Mesothelial cell of epicardium (in vitro differentiated cells): ENCODE measurements at places on chromosomes 6 and 20.

DNA sequence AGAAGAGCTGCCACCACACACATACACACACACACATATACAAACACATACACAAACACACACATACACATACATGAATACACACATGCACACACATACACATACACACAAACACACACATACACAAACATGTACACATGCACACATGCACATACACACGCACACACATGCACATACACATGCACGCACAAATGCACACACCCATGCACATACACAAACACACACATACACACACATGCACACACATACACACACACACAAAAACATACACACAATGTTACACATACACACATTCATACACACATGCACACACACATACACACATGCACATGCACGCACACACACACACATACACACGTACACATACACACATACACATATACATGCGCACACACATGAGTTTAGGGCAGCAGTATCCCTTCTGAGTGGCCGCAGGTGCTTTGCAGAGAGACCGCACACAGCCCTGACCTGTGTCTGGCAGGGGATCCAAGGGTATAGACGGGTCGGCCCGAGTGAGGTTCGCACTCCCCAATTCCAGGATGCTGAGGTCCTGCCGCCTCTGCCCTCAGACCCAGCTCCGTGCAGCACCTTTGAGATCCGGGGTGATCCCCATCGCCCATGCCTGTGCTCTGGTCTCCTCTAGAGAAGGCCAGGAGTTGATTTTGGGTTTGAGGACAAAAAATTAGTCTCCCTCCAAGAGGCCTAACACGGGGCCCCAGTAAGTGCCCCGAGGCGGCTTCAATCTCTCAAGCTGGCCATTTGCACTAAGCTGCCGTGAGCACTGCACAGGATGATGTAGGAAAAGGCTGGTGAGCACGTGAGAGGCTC is 56.8 kb downstream of the TMEM242 start:
- DNase-seq = no peak

- DNase-seq = no peak
Observed at GRCh38 chr6:166959911-166960608, 3.7 kb upstream of the RNASET2 start.

DNA sequence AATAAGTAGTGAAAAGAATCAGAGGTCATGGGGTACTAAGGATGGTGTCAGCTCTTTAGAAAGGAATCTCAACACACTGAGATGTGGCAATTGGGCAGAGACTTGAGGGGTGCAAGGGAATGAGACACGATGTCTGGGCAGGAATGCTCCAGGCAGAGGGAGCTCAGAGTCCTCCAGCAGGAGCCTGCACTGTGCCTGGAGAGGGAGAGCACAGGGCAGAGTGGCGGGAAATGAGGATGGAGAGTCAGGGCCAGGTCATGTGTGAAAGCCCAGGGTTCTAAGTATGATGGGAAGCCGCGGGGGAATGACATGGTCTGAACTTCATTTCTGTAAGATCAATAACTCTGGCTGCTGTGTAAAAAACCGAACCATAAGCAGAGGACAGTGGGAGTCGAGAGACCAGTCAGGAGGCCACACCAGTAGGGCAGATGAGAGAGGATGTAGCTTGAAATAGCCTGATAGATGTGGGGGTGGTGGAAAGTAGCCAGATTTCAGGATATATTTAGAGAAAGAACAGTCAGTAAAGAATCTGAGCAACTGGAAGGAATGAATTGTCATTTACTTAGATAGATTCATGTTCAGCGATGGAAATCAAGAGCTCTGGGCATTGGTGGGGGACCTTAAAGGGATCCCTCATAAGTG is 133.4 kb upstream of the DTNBP1 start:
- no peak for DNase-seq

DNA sequence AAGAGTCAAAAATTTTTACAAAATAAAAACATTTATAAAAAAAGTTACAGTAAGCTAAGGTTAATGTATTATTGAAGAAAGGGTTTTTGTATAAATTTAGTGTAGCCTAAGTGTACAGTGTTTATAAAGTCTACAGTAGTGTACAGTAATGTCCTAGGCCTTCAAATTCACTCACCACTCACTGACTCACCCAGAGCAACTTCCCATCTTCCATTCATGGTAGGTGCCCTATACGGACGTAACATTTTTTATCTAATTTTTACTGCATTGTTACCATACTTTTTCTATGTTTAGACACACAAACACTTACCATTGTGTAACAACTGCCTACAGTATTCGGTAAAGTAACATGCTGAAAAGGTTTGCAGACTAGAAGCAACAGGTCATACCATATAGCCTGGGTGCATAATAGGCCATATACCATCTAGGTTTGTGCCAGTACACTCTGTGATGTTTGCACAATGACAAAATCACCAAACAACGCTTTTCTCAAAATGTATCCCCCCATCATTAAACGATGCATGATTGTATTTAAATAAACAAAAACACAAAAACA is 6.0 kb downstream of the MTFR2 start:
- DNase-seq = no peak

DNA sequence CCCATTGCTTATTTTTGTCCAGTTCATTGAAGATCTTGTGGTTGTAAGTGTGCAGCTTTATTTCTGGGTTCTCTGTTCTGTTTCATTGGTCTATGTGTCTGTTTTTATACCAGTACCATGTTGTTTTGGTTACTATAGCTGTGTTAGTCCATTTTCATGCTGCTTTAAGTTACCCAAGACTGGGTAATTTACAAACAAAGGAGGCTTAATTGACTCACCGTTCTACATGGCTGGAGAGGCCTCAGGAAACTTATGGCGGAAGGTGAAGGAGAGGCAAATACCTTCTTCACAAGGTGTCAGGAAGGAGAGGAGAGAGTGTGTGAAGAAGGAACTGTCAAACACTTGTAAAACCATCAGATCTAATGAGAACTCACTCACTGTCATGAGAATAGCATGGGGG is 29.9 kb upstream of the FERMT1 start:
- no peak for DNase-seq

- DNase-seq = no peak
Observed at GRCh38 chr6:149723771-149724417, 6.0 kb upstream of the LATS1 start.
